AG09319 (cell line): ENCODE measurements at places on chromosomes 5 and 9.

DNA sequence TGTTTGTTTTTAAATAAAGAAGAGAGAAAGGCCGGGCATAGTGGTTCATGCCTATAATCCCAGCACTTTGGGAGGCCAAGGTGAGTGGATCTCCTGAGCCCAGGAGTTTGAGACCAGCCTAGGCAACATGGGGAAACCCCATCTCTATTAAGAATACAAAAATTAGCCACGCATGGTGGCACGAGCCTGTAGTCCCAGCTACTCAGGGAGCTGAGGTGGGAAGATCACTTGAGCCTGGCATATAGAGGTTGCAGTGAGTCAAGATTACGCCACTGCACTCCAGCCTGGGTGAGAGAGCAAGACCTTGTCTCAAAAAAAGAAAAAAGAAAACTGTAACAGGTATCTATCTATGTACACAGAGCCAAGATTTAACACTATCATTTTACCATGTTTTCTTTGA lies 34.2 kb upstream of the CDC42SE2 start:
- DNase-seq: no peak

DNA sequence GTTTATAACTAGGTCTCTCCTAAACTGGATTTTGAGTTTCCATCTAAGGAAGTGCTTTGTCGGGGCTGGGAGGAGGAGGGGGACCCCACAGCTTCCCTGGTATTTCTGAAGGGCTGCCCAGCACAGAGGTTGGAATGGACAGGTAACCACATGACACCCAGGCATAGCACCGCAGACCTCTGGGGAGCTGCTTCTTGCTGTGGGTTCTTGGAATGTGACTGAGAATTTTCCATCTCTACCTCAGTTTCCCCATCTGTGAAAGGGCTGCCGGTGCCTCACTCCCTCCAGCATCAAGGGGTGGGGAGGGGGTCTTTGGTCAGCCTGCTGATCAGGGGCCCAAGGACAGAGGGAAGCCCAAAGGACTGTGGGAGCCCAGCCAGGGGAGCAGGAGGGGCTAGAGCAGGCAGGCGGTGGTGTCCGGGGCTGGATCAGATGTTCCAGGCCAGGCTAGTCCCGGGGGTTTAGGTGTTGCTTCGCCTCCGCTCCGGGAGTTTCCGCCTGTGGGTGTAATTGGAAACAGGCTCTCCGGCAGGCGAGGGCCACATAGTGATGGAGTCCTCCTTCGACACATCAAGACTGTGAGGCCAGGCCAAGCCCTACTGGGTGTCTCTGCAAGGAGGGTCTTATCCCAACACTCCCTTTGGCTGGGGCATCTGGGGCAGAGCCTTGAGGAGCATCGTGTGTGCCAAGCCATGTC lies 3.3 kb downstream of the OLFML2A start:
- no peak for DNase-seq

- DNase-seq: no peak
These were observed 377.6 kb downstream of the BRINP1 start for GRCh38 chr9:118991366-118992285.

DNA sequence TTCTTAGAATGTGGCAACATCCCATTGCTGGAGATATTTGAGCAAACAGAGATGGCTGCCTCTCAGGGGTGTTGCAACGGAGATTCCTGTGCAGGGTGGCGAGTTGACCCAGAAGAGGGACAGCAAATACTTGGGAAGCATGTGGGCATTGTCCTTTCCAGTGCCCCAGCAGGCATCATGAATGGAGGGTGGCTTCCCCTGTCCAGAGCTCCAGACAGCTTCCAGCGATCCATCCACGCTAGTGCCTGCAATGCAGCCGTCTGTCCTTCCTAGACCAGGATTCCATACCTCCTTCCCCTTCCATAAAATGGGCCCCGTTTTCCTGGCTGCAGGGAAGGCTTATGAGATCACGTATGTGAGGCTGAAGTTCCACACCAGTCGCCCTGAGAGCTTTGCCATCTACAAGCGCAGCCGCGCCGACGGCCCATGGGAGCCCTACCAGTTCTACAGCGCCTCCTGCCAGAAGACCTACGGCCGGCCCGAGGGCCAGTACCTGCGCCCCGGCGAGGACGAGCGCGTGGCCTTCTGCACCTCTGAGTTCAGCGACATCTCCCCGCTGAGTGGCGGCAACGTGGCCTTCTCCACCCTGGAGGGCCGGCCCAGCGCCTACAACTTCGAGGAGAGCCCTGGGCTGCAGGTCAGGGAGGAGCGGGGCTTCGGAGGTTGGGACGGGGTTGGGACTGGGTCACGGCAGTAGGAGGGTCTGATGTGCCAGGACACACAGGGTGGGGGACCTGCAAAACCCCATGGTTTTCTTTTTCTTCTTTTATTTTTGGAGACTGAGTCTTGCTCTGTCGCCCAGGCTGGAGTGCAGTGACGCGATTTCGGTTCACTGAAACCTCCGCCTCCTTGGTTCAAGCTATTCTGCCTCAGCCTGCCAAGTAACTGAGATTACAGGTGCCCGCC lies 17.2 kb downstream of the LAMC3 start:
- no peak for DNase-seq

- no peak for DNase-seq
These were observed 79.4 kb upstream of the IZUMO3 start for GRCh38 chr9:24625097-24625496.

- no peak for DNase-seq
These were observed 105.2 kb upstream of the ITGA1 start for GRCh38 chr5:52682492-52682891.

DNA sequence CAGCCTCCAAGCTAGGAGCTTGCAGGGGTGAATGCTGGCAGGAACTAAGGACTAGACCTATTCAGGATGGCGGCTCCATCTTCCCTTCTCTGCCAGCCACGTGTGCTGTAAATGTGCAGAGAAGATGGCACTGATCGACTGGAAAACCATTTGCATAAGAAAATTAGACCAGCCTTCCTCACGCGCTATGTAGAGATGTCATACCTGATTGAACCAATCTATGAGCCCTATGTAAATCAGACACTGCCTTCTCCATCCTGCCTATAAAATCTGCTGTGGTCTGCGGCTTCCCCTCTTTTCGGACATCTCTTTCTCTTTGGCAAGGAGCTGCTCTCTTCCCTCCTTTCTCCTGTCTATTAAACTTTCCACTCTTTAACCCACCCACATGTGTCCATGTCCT lies 91.6 kb downstream of the NPR3 start:
- DNase-seq: no peak

GRCh38 chr5:43917925-43918324 lies 314.9 kb downstream of the NNT start:
- no peak for DNase-seq

- no peak for DNase-seq
These were observed 2.0 kb downstream of the NR2F1-AS1 start for GRCh38 chr5:93578813-93579691.

DNA sequence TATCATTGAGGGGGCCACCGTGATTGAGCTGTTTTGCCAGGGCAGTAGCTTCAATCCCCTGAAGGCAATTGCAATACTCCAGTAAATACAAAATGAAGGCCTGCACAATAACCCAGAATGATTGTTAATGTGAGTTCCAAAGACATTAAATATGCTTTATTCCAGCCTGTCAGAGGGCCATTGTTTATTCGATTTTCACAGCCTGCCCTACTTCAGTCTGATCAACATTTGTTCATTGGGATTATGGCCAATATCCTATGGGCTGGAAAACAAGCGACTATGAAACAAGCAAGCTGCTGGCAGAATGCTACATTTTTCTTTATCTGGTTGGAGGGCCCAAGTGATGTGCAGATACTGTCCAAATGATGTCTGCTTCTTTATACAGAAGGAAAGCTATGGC lies 543.1 kb downstream of the TLE1 start:
- DNase-seq: no peak

GRCh38 chr5:10441992-10442435 lies 335 bp downstream of the ROPN1L start:
- DNase-seq: no peak

GRCh38 chr9:116733010-116733641 lies 46.0 kb downstream of the TRIM32 start:
- no peak for DNase-seq

- DNase-seq: no peak
These were observed at the start of gene C9 for GRCh38 chr5:39364367-39364766. C9 (minus strand) TSS chr5:39364495; CDS start chr5:39364464, 31 bp downstream.

DNA sequence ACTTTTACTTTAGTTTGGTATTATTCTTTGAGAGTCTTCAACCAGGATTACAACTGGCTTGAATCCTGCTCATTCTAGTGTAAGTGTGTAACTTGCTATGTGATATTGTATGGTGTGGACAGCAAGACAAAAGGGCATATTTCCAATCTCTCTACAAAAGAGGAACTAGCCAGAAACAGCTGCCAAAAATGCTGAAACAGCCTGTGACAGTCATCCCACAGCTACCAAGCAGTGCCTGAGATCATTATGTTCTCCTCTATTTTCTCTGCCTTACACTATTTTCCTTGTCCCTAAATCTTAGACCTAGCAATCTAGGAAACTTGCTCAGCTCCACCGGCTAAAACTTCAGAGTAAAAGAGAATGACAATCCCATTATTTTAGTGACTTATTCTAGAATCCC lies 42.8 kb downstream of the WDR41 start:
- no peak for DNase-seq

- no peak for DNase-seq
These were observed 51.9 kb upstream of the NMUR2 start for GRCh38 chr5:152456815-152457443.

DNA sequence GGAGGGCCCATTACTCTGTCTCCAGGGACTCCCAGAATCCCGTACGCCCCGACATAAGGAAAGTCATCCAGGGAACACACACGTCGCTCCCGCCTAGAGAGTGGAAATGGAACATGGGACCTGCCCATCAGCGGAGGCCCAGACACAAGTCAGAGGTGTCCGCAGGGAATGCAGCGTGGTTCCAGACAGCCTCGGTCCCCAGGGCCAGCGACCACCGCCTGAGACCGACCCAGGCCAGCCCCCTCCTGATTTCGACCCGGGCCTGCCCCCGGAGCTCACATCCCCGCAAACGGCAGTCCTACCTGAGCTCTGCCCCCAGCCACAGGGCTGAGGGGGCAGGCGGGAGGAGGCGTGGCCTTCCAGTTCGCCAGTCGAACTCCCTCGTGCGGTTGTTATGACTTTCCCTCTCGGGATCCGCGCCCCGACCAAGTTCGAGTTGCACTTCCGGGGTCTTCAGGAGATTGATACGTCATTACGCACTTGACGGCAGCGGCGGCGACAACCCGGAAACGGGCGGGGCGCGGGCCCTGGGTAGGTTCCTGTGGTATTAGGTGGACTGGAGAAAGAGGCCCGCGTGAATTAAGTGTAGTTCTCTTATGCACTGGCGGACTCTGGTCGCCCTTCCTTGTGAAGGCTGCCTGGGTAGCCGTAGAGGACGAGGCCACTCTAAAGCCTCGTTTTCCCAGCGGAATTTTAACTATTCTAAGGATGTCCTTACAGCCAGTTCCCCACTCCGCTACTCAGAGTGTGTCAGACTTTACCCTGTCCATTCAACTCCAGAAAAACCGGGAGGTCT lies 370.0 kb upstream of the POU5F2 start:
- peak; percentile 85 for DNase-seq

DNA sequence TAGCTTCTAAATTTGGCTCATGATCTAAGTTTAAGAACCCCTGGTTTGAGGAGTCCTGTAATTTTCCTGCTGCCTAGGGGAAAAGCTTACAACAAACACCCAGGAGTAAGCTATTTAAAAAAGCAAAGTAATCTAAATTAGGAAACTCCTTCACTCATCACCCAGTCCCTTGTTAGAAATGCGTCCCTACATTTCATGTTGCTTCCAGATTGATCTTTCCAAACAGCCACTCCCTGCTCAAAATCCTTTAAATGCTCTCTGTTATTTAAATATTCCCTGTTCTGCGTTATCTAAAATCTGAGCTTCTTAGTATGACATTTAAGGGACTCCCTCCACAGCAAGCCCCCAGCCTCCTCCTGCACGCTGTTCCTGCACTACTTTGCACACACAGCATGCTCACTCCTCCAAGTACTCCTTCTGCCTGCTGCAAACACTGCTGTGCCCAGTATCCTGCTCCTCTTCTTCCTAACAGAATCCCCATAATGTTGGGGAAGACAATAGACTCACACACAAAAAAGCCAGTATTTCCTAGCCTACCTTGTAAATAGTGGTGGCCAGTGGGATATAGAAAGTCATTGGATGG lies 123.3 kb upstream of the RASEF start:
- no peak for DNase-seq

GRCh38 chr5:16437977-16438376 lies 27.6 kb downstream of the ZNF622 start:
- DNase-seq: no peak

- no peak for DNase-seq
These were observed 210.5 kb downstream of the GADD45G start for GRCh38 chr9:89815061-89815902.

GRCh38 chr9:132160802-132161742 lies 786 bp upstream of the NTNG2 start:
- DNase-seq: no peak

DNA sequence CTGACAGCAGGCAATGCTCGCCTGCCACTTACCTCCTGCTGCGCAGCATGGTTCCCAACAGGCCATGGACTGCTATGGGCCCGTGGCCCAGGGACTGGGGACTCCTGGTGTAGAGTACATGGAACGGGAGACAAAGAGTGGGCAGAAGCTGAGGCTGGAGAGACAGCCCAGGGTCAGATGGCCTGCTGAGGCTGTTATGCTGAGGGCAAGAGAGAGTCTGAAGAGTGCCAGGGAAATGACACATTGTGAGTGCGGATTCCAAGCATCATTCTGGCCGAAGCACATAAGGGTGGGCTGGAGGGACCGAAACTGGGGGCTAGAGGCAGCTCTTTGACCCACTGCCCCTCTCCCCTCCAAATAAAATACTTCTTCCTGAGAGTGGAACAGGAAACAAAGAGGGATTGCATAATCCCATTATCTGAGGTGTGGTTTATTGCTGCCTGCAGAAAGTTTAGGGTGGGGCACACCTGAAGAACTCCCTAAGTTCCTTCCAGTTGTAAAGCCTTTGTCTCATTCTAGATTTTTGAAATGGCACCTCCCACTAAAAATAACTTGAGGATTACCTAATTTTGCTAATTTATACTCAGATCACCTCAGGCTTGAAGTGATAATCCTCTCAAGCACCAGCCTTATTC lies 158.1 kb downstream of the ATP10B start:
- no peak for DNase-seq

DNA sequence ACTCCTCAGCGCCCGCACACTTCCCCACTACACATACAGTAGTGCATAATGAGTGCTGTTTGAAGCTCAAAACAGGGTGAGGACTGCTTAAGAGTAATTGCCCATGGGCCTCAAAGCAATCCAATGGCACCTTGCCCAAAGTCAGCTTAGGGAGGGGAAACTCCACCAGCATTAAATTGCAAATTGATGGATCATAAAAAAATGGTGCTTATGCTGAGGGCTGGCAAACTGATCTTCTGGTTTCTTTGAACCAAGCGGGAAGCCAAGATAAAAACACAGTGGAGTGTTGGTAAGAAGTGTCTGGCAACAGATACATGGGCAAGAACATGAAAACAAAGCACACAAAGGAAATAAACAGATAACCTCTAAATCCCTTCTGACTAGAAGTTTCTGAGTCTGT lies 28.0 kb downstream of the TLE1 start:
- DNase-seq: no peak
